ENCODE measurements at places on chromosomes 6 and 20.

- DNase-seq = no peak
Observed at GRCh38 chr6:95785785-95786184, 208.4 kb downstream of the MANEA start.

GRCh38 chr6:166169549-166170421, 2.1 kb upstream of the TBXT start:
- no peak for DNase-seq

DNA sequence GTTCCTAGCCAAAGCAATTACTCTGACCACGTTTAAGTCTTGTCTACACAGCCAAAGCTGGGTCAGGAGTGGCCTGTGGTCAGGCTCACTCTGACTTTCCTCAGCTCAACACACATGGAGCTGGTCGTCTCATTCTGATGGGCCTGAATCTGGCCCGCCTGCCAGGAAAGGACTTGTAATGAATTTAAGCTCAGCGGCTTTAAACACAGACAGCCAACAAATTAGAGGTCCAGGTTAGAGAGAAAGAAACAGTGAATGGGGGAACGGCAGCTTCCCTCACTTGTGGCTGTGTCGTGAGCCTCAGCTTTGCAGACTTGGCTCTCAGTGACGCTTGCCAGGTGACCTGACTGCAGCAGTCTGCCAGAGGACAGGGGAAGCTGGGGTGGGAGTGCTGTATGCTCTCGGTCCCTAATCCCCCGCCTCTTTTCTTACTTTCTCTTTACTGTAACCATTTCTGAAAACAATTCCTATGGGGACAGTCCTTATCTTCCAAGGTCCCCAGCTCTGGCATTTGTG, 121.9 kb upstream of the AGPAT4 start:
- no peak for DNase-seq

DNA sequence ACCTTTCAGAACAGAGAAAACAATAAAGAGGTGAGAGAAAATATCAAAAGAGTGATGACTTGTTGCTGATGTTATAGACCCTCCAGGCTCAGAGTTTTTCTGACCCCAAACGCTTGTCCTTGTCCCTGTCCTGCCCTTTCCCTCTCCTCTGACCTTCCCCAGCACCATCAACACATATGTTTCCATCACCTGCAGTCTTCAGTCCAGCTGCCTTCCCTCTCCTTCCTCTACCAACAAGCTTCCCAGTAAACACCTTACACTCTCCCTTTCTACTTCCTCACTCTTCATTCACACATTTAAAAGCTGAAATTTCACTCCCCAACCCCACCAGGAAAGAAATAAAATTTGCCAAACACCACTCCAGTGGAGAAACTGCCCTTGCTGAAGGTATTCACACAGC, 25.4 kb upstream of the AFDN start:
- no peak for DNase-seq

DNA sequence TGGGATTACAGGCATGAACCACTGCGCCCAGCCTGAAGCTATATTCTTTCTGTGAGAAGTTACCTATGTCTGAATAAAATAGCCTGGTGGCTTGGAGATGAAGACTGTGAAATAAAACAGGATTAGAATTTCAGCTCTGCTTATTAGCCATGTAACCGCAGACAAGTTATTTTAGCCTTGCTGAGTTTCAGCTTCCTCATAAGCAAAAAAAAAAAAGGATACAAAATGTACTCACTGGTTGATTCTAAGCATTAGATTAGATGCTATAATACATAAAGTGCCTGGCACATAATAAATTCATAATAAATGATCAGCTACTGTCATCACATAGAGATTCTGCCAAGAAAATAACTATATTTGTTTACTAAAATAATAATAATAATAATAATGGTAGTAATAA, 98.8 kb downstream of the EPB41L2 start:
- no peak for DNase-seq

- no peak for DNase-seq
Observed at GRCh38 chr6:42550277-42550676, 13.6 kb upstream of the UBR2 start.

GRCh38 chr6:12335717-12336116, 45.6 kb downstream of the EDN1 start:
- no peak for DNase-seq

GRCh38 chr20:37911838-37912281, 8.9 kb downstream of the VSTM2L start:
- no peak for DNase-seq

DNA sequence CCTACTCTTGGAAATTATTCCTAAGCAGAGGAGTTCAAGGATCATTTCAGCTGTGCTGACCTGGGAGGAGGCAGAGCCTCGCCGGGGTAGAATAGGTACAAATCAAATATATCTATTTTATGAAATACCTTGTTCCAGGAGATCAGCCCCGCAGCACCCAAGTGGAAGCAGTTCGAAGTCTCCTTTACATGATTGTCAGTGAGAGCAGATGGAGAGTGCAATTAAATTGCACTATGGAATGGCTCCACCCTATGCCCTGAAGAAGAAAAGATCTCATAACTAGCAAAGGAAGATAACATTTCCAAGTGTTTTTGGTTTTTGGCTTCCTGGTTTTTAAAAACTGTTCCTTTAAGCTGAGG, 31.4 kb downstream of the DUSP22 start:
- no peak for DNase-seq

All from NCI-H187 (cell line).